Fibroblast of villous mesenchyme (primary cell): ENCODE measurements at places on chromosomes 12 and 14.
A peak's percentile ranks its signal among the peaks of the same experiment; 100 is the strongest.

GRCh38 chr14:31968956-31969698, 108.0 kb upstream of the ARHGAP5 start:
- DNase-seq: peak; percentile 51

DNA sequence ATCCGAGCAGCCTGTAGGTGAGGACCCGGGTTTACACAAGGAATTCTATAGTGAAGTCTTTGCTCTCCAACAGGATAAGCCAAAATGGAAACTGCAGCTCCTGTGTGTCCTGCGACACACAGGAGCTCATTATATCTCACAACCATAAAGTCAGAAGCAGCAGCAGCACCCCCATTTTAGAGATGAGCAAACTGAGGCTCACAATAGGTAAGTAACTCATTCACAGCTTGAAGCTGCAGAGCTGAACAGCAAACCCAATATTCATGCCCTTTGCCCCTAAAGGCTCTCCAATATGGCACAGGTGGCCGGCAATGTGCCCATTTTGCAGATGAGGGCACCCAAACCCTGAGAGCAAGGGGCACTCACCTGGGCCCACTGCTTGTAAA, 4.6 kb downstream of the NCOR2 start:
- no peak for DNase-seq

DNA sequence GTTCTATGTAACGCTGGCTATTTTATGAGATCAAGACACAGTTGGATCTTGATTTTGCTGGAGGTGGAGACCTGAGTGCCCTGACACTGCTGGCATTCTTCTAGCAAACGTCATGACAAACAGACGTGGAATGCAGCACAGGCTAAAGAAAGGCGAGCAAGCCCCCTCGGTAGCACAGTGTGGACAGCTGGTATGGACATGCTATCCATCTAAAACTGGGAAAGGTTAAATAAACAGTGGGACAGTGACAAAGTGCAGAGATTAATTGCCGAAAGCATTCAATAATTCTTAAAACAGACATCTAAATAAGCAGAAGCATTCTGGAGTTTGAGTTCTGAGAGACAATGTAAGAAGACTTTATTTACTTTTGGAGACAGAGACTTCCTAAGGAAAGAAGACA, 237.2 kb downstream of the FBXL14 start:
- peak; percentile 42 for DNase-seq

DNA sequence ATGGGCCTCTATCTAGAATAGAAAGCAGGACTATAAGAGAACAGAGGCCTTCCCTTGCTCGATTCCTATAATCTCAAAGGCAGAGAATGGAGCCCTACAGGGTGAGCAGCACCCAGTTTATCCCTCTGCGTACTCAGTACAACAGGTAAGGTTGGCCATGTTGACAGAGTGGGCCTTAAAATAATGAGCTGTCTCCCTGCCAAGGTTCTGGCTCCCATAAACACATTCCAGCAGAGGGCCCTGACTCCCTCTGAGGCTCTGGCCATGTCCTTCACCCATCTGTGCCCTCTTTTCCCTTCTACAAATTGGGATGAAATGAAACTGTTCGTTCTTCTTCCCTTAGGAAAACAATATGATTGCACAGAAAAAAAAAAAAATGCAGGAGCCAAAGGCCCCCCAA, 16.9 kb upstream of the PNMA1 start:
- no peak for DNase-seq

- DNase-seq: no peak
Measured at GRCh38 chr14:54787261-54787660, 115.4 kb downstream of the GCH1 start.

- DNase-seq: peak; percentile 73
Measured at GRCh38 chr14:103144085-103144484, 20.8 kb downstream of the TNFAIP2 start.

DNA sequence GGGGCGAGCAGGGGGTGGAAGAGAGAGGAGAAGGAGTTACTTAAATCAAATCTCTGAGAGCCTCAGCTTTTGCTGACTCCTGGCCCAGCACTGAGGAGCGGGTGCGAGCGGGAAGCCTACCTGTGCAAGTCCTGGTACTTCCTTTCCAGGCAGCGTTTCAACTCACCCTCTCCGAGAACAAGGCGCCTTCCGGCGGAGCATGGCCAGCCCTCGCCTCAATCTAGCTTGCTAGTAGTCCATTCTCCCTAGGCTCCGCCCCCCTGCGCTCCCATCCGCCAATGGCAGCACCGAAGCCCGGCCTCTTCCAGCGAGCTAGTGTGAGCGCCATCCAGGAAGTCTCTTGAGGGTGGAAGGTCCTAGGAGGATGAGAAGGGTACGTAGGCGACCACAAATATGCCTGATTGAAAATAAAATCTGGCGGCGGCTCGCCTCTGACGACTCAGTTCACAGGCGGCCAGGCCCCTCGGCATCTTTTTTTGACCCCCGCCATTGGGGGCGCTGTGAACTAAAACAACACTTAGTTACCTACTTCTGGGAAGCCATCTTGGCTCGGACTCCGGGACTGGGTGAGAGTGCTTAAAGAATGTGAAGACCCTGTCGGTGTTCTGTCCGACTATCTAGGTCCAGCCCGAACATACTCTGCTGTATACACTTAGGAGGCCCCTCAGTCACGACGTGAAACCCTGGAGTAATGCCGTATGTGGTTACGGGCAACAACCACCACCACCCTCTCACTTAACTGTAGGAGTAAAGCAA, at the start of gene CHD8:
TSS of gene CHD8 (minus strand) at position 212 of the 756 bp plus-strand sequence. CDS start 24,480 bp downstream, outside the sequence.
- DNase-seq: peak; percentile 100

DNA sequence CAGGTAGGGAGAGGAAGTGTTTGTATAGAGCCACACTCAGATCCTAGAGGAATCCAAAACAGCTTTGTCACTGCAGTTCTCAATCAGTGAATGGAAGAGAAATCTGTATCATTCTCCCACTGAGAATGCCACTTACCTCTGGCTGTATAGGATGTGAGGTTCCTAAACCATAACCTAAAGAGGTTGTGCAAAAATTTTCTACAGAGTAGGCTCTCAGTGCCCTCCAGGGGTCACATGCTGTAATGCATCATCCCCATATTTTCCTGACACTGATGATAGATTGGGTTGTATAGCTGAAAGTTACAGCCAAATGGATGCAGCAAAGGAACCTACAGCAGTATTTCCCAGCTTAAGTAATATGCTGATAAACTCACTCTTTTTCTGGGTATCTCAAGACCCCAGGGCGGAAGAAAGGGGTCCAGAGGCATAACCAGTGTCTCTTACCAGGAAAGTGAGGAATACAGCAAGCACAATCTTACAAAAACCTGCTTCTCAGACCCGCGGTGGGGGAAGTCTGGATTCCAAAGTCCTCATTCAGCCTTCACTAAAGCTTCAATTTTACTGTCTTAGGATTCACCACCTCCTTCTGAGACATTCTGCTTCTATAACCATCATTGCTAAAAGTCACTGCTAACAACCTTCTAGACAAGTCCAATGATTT, 3.8 kb downstream of the BCDIN3D start:
- DNase-seq: peak; percentile 59

DNA sequence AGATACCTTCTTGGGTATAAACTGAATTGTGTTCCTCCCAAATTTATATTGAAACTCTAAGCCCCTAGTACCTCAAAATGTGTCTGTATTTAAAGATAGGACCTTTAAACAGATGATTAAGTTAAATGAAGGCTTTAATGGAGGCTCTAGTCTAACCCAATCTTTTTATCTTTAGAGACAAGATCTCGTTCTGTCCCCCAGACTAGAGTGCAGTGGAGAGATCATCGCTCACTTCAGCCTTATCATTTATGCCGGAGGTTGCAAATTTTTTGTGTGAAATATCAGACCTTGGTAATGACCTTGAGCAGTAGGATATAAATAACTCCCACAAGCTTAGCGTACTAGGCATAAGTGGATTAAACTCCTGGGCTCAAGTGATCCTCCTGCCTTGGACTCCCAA, 81.8 kb downstream of the C14orf132 start:
- no peak for DNase-seq

DNA sequence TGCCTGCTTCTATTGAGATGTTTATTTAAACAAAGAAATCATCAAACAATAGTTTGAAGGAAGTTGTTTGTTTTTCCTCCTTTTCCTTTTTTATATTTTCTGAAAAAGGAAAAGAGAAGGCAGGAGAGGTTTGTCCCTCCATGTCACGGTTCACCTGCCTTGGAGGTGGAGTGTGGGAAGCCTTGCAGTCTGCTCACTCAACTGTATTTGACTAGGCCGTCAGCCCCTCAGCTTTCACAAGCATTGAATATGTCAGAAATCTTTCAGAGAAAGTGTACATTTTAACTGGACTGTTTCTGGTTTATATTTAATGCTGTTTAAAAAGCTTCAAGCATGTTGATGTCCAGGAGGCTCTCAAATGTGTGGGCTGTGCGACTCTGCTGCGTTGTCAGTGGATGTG, 370.4 kb downstream of the NPAS3 start:
- no peak for DNase-seq

DNA sequence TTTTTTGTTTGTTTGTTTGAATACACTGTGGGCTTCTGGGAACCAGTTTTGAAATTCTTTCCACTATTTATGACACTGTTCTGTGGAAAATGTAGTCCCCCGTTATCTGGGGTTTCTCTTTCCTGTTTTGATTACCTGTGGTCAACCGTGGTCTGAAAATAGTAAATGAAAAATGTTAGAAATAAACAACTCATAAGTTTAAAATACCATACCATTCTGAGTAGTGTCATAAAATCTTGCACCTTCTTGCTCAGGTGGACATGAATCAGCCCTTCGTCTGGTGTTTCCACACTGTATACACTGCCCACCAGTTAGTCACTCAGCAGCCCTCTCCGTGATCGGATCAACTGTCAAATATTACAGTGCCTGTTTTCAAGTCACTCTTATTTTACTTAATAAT, 5.1 kb upstream of the PAPOLA start:
- peak; percentile 55 for DNase-seq

DNA sequence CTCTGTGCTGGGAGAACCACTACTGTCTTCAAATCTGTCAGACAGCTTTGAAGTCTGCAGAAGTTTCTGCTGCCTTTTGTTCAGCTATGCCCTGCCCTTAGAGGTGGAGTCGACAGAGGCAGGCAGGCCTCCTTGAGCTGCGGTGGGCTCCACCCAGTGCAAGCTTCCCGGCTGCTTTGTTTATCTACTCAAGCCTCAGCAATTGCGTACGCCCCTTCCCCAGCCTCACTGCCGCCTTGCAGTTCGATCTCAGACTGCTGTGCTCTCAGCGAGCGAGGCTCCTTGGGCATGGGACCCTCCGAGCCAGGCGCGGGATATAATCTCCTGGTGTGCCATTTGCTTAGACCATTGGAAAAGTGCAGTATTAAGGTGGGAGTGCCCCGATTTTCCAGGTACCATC, 25.1 kb upstream of the KLRB1 start:
- DNase-seq: no peak

DNA sequence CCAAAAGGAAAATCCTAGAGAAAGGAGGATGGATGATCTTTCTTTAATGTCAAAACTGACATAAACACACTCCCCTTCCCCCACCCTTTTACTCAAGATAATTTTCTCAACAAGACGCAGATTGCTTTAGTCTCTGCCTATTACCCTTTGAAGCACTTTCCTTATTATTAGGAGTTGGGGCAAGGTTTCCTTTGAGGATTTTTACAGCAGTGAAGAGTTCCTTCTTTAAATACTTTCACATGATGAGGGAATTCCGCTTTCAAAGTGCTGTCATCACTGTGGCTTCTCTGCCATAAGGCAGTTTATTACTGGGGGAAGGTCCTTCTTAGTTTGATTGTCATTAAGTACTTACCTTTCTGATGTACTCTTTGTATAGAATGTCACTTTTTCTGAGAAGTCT, 172.1 kb downstream of the MSRB3 start:
- no peak for DNase-seq

DNA sequence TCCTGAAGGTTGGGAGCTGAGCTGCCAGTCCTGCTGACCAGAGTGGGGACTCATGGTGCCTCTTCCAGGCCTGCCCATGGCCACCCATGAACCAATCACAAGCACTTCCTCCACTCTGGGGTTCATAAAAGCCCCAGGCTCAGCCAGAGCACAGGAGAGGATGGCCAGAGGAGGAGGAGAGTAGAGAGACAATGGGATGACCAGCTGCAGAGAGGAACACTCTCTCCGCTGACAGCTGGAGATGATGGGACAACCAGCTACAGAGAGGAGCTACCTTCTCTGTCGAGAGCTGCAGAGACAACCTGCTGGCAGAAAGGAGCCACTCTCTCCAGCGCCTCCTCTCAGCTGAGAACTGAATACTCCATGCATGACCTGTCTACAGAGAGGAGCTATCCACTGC, 886.1 kb downstream of the BCL11B start:
- DNase-seq: no peak

DNA sequence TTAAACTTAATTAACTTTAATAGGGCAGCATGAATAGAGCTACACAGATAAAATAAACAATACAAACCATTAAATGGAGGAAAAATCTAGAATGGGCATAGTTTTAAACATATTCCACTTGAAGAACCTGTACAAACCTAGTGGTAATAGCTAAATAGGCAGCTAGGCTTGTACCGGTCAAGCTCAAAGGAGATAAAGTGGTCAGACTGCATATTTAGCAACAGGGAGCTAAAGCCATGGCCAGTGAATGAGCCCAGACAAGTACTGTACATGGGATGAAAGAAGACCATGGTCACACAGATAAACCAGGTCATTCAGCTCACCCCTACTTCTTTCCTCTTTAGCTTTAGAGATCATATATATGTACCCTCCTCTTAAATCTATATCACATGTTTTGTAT, 186.6 kb upstream of the KRR1 start:
- no peak for DNase-seq

GRCh38 chr12:83996671-83997070, 915.9 kb downstream of the SLC6A15 start:
- DNase-seq: no peak

- no peak for DNase-seq
Measured at GRCh38 chr12:130876758-130877157, 4.9 kb downstream of the RAN start.

DNA sequence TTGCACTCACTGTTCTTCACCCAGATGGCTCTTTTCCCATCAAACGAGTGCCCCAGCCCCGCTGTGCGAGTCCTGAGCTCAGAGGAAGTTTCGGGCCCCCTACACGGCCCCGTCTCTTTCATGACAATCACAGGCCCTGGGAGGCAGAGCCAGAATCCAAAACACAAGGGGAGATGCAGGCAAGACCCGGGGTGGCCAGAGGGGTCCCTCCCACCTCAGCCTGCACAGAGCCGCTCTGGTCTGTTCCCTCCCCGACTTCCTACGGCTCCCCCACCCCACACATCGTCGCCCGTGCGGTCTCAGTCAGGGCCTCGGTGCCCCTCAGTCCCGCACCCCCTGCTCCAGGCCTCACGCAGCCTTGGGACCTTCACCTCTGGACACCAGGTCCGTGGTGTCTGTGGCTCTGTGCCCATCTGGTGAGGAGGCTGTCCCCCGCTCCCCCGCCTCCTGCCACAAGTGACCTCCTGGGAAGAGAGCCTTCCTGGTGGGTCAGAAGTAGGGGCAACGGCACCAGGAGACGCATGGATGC, 8.9 kb downstream of the GPR132 start:
- no peak for DNase-seq

DNA sequence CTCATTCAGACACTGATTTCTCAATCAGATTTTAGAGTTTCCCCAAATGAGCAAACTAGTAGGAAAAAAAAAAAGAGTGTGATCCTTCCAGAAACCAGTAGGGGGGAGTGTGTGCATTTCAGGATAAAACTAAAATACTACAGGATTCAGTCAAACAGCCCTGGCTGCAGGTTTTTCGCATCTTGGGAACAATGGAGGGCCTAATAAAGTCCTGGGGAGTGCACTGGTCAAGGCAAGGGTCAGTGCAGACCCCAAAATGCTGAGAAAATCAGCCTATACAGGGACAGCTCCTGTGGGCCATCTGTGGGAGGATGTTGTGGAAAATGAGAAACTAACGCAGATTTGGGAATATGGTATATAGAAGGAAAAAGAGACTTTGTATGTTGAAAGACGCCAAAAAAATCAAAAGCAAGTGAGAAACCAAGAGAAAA, 22.2 kb upstream of the ABCD4 start:
- DNase-seq: peak; percentile 43

GRCh38 chr12:46260913-46261476, 7.8 kb downstream of the SLC38A1 start:
- no peak for DNase-seq
